Stimulated activated CD4-positive, alpha-beta T cell treated with anti-CD3 and anti-CD28 coated beads, TNF-alpha, amount 100 ng/mL, for 1 hour (primary cell): ENCODE measurements at places on chromosomes 4 and X.

GRCh38 chr4:40038977-40039376 lies 17.7 kb upstream of the N4BP2 start:
- no peak for DNase-seq

- DNase-seq = no peak
These were observed 89.5 kb upstream of the CITED1 start for GRCh38 chrX:72395237-72395636.

DNA sequence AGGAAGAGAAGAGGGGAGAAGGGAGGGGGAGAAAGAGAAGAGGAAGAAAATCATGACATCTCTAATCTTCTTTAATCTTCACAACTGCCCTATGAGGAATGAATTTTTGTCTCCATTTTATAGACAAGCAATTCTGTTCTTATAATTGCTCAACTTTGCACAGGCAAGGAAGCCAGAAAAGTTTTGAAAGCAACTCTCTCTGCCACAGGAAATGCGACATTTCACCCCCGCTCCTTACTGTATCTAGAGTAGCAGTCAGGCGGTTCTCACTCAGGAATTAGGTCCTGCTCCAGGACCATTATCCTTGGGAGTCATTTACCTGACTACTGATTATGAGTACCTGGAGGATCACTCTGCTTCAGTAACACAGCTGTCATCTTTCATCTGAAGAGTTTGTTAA lies 69.2 kb upstream of the FAM9A start:
- no peak for DNase-seq

- DNase-seq = no peak
These were observed 868.5 kb upstream of the SLIT2 start for GRCh38 chr4:19382993-19383756.

DNA sequence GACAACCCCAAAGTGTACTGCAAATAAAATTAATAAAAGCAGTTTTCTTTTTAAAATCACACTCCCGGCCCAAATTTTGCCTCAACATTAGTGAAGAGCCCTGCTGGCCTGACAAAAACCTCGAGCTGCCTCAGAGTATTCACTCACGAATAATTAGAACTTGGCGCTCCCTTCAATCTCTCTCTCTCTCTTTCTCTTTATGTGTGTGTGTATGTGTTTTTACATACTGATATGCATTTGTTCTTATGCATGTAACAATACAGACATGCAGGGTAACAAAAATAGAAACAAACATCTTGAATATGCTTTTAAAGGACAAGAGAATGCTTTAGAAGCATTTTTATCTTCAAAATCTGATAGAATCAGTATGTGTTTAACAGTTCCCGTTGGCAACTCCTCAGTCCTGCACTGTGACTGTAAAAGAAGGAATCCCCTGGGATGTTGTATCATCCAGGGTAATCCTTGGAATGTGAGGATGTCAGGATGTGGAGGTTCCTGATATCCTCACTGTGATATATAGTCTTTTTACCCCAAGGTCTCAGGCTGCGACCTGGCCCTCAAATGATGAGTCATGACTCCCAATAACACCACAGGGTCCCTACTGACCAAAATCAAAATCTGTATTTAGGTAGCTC lies 53.0 kb downstream of the PTCHD1 start:
- no peak for DNase-seq

- DNase-seq = no peak
These were observed 1.9 kb upstream of the HAUS3 start for GRCh38 chr4:2243681-2244380.

GRCh38 chrX:15973299-15973698 lies 118.7 kb upstream of the AP1S2 start:
- DNase-seq = no peak

DNA sequence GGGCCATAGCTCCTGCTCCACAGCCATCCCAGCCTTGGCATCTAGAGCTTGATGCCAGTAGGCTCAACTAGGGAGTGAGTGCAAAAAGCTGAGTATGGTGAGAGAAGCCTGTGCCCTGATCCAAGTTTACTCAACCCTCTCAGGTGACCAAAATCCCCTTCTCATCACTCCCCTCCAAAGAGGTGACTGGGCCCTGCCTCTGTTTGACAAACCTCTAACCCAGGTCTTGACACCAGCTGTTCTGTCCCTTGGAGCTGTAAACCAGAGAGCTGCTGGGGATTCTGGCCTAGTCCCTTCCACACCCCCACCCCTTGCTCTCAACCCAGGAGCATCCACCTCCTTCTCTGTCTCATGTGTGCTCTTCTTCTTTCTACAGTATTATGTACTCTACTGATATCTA lies 73.5 kb downstream of the MSN start:
- DNase-seq = no peak

DNA sequence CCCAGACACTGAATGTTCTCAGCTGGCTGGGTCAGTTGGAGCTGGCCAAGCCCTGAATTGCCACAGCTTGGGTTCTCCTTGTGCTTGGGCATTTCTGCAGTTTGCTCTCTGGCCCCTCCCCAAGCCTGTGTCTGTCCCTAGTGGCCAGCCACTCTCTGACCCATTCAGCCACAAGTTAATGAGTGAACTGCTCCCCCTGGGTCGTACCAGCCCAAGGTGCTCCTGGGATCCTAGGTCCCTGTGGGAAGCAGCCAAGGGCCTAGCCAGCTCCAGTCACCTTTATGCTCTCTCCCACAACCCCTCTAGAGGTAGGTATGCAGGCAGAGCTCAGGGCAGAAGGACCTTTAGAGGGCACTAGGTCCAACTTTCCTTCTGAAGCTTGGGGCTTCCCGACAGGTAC lies 51.5 kb downstream of the STARD8 start:
- no peak for DNase-seq

DNA sequence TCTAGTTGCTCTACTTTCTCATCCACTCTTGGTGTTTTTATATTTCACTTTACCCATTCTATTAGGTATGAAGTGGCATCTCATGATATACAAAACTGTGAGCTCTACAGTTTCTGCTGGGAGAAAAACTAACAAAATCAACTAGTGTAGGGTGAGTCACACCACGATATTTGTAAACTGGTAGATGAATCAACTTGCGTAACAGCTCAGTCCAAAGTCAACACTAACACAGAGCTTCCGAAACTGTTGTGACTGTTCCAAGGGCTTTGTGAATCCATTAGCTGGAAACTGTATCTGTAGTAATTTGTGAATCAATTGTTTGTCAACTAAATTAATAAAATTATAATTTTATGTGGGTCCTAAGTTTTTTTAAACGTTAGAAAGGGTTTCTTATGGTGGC lies 119.8 kb upstream of the TSPAN5 start:
- no peak for DNase-seq

DNA sequence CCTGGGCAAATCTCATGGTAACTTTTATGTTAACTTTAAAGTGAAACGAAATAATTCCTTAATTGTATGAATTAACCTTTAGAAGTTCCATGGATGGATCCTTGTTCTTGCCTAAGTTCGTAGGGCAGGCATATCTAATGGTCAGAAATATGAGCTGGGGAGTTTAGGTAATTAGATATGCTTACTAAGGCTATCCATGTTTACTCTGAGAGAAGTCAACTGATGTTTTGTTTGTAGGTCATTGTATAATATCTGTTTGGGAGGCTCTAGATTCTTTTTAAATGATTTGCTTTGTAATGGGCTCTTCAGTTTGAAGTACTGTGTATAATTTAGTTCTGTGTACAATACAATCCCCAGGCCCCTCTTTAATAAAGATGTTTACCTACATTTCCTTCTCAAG lies 117.0 kb downstream of the DCK start:
- no peak for DNase-seq
